Mammary epithelial cell (primary cell): ENCODE measurements at places on chromosomes 3 and 15.

GRCh38 chr3:30720586-30721313 is 114.3 kb downstream of the TGFBR2 start:
- DNase-seq = peak; percentile 82

- DNase-seq = peak; percentile 41
Observed at GRCh38 chr3:100411091-100411982, 10.0 kb downstream of the LNP1 start.

DNA sequence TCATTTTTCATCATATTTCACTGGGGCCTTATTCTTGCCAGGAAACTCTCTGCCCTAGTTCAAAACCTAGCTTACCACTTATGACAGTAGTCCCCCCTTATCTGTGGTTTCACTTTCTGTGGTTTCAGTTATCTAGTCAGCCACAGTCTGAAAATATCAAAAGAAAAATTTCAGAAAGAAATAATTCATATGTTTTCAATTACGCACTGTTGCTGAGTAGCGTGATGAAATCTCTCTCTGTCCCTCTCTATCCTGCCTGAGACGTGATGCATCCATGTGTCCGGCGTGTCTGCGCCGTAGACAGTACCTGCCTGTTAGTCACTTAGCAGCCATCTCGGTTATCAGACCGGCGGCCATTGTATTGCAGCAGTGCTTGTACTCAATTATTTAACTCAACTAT is 369.9 kb upstream of the MCTP2 start:
- no peak for DNase-seq

- DNase-seq = peak; percentile 28
Observed at GRCh38 chr3:194496217-194496919, 9.6 kb upstream of the ATP13A3 start.
